H4 (cell line): ENCODE measurements at places on chromosomes 5 and 9. TPM values are rescaled to one million over a fixed set of nuclear protein-coding genes. Genes with fewer than 3 reads are reported as not detected.

The LEAP2 gene
- total RNA-seq: 0.08 and 0.25 TPM in 2 replicates

The ISL1 gene
- total RNA-seq: 4.6 TPM in 2 replicates

The FUT7 gene
- total RNA-seq: not detected in 2 replicates

The SLC6A18 gene
- total RNA-seq: not detected in 2 replicates
